ENCODE measurements at places on chromosomes 2 and 18.
A peak's percentile ranks its signal among the peaks of the same experiment; 100 is the strongest.

DNA sequence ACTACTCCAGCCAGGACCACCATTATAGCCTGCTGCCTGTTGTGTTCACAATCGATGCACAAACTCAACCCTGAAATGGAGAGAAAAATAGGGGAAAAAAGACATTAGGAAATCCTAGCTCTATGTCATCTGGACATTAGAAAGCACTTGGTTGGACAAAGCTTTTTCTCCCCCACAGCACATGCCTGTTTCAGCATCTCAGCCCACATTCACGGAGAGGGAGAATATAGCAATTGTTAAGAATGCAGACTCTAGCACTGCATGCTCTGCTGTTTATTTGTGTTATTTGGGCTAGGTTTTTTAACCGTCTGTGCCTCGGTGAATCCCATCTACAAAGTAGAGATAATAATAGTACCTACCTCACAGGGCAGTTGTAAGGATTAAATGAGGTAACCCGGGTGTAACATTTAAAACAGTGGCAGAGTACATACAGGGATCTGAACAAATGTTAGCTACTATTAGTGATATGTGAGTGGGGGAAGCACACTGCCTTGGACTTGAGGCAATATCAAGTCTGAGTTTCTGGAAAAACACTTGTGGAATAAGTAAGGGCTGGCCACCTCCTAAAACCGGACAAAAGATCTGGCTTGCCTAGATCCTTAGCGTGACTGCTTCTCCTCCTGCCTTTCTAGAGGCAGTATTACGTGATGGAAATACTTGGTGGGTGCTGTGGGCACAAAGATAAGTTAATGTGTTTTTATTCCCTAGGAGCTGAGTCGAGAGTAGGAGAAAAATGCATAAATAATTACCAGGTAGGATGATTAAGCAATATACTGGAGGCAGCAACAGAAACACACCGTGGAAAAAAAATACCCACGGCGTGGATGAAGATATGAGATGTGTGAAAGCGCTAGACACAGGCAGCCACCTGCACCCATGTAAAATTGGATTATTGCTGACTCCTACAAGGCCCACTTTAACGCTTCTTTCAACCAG lies 1.0 kb upstream of the PPP1CB start:
- DNase-seq: no peak

DNA sequence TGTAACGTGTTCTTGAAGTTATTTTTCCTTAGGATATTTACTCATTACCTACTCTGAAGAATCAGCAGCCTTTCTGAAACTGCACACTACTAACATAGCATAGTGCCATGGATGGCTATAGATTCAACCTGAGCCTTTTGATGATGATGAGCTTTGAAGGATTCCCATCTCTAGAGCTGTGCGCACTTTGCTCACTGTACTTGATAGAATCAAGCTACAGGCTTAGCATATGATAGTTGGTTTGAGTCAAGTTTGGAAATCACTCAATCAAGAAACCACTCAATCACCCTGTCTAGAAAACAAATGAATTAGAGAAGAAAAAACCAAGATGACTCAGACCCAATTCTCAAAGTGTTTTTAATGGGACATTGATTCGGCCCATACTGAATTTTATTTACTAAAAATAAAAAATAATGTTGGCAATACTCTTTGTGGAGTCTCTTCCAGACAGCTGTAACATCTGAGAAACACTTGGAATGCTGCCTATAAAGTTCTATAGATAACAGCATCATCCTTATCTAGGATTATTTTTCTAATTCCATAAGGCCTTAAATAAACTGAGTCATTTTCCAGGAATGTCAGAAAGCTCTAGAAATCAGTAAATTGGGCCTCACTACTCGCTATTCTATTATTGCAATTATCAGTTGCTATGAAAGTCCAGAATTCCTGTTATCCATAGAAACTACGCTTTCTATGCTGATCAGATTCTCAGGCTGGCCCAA lies 259.0 kb upstream of the ERBB4 start:
- no peak for DNase-seq

- DNase-seq: peak; percentile 57
These were observed 1.4 kb upstream of the SLC23A3 start for GRCh38 chr2:219171231-219171651.

- DNase-seq: no peak
These were observed 103.1 kb upstream of the LTBP1 start for GRCh38 chr2:32843699-32844098.

GRCh38 chr2:217625557-217626169 lies 377.1 kb downstream of the TNS1 start:
- DNase-seq: no peak

DNA sequence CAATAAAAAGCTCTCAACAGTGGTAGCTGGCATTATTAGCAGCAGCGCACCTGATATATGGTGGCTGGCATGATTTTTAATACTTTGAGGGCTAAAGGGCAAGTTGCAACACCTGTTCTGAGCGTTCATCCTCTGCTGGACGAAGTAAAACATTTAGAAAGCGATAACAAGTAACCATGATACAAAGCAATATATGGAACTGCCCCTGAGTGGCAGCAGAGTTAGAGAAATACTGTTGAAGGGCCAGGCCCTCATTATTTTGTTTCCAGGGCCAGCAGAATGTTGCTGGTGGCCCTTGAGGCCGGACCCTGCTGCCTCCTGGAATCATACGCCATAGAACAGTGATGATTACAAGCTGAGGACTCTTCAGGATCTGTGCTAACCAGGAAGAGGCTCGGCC lies 47.8 kb downstream of the ARHGEF4 start:
- DNase-seq: no peak

GRCh38 chr2:203683932-203684556 lies 22.4 kb upstream of the CD28 start:
- no peak for DNase-seq

DNA sequence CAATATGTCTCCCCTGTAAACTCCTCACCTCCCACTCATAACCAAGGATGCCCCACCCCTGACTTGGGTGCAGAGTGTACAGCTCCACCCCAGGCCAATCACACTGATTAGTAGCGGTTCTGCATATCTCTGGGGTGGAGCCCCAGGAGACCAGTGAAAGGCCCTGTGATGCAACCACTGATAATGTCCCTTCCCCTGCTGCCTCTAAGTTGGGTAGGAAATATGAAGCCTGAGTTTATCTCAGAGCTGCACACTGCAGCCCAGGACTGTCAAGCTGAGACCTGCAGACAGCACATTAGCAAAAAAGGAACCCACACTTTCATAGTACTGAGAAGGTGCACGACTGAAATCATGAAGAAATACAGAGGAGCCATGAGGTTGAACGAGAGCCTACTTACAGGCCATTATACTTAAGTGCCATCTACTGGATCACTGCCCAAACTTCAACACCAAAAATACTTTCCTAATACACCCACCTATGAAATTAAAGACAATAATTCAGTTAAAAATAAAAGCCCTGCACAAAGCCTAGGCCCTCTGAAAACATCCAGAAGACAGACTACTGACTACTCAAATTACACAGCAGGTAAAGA lies 455.4 kb upstream of the LRRTM4 start:
- no peak for DNase-seq

DNA sequence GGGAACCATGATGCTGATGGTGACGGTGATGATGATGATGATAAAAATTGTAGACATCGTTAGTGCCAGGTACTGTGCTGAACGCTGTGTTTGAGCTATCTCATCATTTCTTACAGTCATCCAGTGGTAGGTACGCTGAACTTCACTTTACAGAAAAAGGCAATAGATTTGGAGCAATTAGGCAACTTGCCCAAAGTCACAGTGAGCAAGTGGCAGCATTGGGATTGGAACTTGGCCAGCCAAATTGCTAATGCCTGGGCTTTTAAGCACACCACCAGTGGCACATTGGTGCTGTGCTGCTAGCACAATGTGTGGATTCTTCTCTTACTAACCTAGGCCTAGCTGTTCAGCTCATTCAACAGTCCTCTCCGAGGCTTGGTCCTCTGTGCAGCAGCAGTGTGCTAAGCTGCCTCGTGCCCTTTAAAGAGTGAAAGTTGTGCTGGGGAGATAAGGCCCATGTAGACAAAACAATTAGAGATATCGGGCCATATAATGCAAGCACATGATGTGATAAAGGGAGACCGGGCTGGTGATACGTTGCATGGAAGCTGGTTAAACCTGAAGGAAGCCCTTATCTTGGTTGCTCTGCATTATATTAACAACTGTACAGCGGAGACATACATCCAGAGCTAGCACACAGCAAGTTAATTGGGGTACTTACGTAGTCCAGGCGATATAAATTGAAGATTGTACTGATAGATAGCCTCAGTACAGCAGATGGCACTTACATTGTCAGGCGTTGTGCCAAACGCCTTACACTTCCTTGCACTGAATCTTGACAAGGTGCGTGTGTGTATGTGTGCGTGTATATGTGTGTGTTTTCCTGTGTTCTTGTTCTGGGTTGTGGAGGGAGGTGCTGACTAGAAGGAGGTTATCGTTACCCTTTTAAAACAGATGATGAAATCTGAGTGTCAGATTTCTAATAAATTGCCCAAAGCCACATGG lies 28.4 kb downstream of the HK2 start:
- DNase-seq: peak; percentile 84

DNA sequence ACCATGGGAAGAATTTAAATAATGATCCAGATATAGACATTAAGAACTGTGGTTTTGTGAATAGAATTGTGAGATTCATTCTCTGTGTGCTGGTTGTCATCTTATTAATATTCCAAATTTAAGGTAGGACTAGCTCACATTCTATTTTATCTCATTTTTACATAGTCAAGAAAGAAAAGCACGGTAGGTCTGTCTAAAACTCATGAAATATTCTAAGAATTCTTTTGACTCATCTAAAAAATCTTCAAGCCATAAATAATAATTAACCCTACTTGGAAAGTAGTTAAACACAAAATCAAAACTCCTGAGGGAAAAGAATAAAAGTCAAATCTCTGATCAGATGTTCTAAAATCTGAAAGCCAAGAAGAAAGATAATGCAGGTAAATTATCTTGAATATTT lies 388.8 kb upstream of the CHAC2 start:
- no peak for DNase-seq

GRCh38 chr2:120464448-120464931 lies 118.6 kb downstream of the INHBB start:
- no peak for DNase-seq

- DNase-seq: no peak
These were observed 44.6 kb downstream of the CNGA3 start for GRCh38 chr2:98390571-98391476.

DNA sequence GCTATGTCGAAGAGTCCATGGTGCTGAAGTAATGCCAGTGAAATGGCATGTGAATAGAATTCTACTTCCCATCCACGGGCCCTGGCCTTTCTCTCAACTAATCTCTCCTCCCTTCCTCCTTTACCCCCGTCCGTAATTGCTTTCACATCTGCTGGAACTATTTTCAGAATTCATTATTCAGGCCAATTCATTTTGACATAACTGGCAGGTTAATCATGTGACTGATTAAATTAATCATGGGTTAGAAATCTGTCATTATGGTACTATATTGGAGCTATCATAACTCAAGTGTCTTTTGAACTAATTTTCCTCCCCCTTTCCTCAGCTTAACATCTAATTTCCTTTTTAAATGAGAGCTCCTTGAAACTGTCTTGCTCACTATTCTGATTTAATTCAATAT lies 66.9 kb downstream of the ZDBF2 start:
- no peak for DNase-seq

GRCh38 chr2:69253112-69253511 lies 133.9 kb downstream of the GFPT1 start:
- DNase-seq: no peak

DNA sequence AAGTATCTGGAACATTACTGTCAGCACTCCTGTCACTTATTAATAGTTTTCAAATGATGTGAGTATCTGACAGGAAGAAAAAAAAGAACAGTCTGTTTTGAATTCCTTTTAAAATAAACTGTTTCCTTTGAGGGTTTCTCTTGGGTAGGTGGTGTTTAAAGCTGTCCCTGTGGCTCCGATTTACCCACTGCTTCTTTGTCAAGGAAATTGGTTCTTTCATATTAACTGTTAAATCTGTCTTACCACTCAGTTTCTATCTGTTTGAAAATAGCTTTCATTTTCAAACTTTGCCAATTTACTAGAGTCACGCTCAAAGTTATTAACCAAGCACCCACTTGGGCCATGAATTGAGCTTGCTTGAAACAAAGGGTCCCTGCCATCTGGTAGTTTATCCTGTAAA lies 614.6 kb upstream of the NXPH2 start:
- no peak for DNase-seq

DNA sequence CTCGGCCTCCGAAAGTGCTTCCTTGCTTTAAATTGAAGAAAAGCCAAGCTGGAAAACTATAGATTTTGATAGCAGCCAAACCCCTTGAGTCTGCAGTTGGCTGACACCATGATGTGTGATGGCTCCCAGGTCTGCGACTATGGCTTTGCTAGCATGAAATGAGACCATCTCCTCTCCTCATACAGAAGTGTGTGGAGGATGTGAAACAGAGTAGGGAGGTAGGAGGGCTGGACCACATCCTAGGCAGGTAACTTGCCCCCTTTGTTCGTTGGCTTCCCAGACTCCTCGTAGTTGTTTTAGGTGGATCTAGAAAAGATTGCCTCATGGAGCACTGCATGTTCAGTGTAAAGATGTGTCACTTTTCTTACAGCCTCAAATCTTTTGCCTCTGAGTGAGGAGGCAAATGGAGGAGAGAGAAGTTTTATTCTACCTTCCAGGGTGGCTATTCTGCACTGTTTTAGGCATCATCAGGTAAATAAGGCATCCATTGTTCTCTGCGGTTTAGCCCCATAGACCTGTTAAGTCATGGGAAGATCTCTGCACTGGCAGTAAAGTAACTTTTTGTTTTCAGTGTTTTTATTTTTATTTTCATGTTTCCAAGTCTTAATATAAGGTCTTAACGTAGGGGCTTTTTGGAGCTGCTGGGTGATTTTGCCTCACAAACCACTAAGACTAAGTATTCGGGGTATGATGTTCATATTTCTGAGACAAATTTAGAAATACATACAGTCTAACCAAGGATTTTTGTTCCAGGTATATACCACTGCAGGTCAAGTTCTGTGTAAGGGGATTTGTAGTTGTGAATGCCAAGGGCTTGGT lies 40.1 kb downstream of the MGAT5 start:
- no peak for DNase-seq

GRCh38 chr2:65602603-65603235 lies 170.3 kb upstream of the SPRED2 start:
- DNase-seq: no peak

GRCh38 chr2:219314804-219315468 lies 5.7 kb upstream of the PTPRN start:
- no peak for DNase-seq

DNA sequence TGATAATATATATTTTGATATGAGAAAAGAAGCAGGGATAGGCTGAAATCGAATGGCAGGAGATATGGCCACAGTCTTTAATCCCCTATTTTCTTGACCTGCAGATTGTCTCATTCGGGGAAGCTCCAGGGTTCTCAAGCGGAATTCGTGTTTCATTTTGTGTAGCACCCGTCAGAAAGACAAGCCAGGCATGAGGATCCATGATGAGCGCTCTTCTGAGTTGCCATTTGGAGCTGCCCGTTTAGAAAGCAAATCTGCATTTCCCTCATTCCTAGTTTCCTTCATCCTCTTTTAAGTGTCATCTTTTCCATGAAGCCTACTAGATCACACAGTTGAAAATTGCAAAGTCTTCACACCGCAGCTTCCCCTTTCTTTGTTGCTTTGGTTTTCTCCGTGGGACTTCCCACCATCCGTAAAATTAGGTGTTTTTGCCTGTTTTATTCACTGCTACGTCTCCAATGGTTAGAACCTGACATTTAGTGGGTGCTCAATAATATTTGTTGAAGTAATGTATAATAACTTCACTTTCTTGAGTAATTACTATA lies 16.9 kb downstream of the HNMT start:
- DNase-seq: no peak
